ENCODE measurements at places on chromosomes 2 and 18.

DNA sequence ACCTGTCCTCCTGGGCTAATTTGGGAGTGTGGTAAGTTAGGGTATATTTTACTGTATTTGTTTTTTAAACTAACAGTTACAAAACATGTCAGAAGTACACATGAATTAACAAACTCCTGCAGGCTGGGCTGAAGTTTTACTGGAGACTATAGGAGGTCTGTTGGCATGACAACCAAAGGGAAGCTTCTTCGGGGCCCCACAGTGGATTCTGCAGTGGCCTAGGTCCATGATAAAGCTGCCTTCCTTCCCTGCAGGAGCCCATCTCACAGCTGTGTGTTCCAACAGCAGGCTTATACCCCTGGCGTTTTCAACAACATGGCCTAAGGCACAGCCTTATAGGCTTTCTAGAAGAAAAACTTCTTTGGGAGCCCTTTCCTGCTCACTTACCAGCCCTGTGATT lies 128.0 kb upstream of the SETBP1 start:
- DNase-seq = no peak

GRCh38 chr18:7754725-7755181 lies 187.6 kb downstream of the PTPRM start:
- DNase-seq = no peak

DNA sequence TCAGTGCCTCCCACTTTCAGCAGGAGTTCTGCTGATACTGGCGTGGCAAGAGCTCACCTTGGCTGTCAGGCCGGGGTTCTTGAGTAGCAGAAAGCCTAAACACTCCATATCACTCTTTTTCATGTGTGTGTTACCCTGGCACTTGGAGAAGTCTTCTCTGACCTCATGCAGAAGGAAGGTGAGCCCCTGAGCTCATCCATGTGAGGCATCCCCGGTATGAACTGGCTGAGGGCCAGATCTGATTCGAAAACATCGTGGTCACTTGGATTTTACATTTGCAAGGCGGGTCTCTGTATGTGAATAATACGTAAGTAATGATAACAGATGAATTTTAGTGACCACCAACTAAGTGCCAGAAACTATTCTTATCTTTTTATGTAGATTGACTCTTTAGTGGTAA lies 93.6 kb downstream of the RAPGEF4 start:
- no peak for DNase-seq

GRCh38 chr18:5941890-5942289 lies 46.6 kb upstream of the TMEM200C start:
- no peak for DNase-seq

- DNase-seq = no peak
Measured at GRCh38 chr2:30224151-30224550, 7.2 kb upstream of the LBH start.

DNA sequence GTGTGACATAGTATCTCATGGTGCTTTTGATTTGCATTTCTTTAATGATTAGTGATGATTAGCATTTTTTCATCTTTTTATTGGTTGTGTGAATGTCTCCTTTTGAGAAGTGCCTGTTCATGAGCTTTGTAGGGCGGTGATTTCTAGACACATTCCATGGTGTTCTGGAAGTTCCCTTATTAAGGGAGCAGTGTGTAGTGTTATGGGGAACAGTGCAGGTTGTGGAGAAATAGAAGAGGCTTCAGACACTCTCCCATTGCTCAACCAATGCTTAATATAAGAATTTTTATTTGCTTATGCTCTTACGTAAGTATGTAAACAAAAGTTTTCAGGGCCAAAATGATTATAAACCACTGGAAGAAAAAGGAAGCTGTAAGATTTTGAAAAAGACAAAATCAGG lies 34.7 kb downstream of the MMADHC start:
- DNase-seq = no peak

DNA sequence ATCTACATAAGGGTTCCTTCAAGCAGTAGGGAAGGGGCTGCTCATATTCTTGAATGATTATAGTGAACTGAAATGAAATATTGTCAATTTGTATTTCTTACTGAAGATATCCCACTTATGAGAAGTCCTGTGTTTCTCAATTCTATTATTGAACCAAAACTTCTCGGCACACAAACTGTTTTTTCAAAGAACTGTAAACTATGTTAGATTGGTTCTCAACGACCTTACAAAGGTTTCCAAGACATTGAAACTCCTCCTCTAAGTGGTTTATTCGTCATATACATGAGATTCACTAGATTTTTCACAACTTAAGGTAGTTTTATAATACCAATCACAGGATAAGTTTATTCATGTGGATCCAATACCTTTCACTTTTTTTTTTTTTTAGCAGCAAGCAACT lies 1.4 kb downstream of the CCL20 start:
- no peak for DNase-seq

- DNase-seq = no peak
Measured at GRCh38 chr2:63736354-63736753, 105.3 kb upstream of the UGP2 start.

DNA sequence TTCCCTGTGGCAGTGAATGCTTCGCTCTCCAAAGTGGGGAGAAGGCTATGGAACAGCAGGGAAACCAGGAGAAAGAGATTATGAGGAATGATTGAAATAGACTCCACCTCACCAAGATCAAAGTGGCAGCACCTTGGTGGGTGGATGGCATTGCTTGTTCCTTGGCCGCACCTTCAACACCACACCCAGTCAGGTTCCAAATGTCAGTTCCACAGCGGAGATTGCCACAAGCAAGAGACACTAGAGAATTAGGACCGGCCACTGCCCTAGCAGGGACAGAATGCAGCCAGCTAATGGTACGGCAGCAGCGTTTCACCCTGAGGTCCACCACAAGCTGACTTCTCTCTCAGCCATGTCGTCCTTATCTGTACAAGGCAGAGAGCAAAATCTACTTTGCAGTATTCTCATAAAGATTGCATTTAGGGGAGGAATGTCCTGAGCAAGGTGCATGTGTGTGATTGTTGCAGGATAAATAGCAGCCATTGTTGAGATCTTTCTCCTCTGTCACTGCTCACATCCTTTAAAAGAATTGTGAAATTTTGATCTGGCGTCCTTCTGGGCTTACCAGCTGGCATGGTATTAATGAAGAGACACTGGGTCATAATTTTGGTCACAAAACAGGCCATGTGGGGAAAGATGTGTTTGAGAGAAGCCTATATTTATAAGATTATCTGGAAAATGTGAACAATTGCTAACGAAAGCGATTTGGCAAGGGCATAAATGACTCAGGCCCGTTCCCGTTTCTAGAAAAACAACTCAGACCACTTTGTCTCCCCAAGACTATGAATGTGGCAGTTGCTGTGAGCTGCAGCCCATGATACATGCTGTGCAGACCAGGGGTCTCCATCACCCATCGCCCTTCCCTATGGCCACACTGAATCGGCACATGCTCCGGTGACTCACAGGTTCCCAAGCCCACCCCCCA lies 228.6 kb upstream of the ID2 start:
- DNase-seq = no peak

GRCh38 chr2:231332388-231332787 lies 63.1 kb upstream of the B3GNT7 start:
- DNase-seq = no peak

- no peak for DNase-seq
Measured at GRCh38 chr2:64586883-64587481, 62.9 kb downstream of the AFTPH start.

- DNase-seq = no peak
Measured at GRCh38 chr2:47223980-47224379, 68.9 kb upstream of the STPG4 start.

Measured in esophagus squamous epithelium (tissue), 5 donors.